Pulmonary artery endothelial cell (primary cell): ENCODE measurements at places on chromosomes 5 and 9.
A peak's percentile ranks its signal among the peaks of the same experiment; 100 is the strongest.

DNA sequence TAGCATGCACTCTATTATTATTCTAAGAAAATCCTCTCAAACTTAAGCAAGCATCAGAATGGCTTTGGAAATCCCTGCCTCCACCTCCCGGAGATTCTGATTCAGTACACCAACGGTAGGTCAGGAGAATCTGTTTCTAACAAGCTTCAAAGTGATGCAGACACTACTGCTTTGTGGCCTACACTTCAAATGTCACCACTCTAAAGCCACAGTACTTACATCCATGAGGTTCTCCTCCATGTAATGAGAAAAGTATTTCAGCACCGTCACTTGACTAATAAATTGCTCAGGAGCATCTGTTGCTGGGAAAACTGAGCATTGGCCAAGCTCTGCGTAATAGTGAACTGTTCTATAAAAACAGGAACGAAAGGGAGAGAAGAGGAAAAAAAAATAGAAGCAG is 4.8 kb downstream of the PLK2 start:
- no peak for DNase-seq

DNA sequence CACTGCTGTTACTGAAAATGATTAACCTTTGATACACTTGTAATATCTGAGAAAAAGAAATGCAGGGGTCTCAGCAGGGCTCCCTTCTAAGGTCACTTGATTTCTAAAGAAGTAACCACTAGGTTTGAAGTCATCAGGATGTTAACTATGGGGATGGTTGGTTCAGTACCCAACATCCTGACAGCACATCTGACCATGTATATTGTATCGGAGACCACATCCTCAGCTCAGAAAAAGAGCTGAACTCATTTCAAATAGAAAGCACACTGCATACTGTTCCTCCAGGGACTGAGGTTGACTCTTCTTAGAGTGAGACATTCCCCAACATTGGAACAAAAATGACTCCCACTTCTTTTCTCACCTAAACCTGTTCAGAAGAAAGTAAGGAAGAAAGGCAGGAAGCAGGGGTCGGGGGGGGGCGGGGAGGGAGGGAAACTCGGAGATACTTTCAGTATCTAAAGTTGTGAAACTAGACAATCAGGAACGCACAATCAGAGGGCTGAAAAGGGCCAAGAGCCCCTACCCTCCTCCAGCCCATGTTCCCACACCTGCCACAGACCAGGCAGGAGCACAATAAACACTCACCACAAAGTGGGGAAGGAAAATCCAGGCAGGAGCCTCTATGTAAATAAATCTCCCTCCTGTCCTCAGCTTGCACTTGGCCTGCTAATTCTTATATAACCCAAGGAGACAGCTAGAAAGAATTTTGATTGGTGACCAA is 730 bp upstream of the GZMA start:
- DNase-seq, result no peak

GRCh38 chr5:37844009-37844408 is 4.2 kb upstream of the GDNF start:
- no peak for DNase-seq

DNA sequence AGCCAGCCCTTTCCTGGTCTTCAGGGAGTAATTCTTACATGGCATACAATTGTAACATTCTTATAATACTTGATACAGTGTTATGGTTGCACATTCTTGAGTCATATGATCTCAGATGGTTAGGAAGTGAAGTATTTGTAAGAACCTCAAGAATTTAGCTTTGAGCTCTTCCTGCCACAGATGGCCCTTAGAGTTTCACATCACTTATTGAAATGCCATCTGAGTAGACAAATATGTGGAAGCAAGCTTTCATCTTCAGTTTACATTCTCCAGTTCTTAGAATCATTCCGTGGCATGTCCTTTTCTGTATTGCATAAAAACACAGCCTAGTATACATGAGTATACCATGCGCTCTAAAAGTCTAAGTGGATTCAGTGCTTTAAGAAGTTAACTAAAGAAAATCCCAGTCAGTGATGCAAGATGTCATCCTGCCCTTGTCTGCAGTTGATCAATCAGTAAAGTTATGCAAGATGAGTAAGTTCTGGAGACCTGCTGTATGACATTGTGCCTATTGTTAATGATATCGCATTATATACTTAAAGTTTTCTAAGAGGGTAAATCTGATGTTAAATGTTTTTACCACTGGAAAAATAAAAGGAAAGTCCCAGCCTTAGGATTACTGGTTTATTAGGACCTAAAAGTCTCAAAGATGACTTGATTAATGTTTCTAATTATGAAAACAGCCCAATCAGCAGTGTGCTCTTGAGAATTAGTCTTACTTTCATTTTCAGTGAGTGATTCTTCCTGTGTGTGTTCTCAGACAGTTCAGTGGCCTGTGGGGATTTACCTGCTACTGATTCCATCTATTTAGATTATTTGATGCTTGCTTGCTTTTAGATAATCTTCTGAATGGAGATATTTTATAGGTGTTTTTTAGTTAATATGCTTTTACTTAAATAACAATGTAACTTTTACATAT is 29.4 kb downstream of the RHOBTB3 start:
- DNase-seq, result peak; percentile 68

DNA sequence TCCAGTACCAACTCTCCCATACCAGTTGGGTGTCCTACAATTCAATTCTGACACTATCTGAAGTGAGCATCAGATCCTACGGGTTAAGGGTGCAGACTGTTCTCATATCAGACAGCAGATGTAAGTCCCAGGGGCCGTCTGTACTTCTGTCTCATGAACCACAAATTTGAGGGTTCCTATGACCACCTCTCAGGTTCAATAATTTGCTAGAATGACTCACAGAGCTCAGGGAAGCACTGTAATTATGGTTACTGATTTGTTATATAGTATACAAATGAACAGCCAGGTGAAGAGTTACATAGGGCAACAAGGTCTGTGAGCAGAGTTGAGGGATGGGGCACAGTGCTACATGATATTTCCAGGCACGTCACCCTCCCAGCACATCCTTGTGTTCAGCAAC is 499.1 kb downstream of the DMAC1 start:
- no peak for DNase-seq

- DNase-seq, result no peak
Measured at GRCh38 chr5:98205691-98206461, 567.6 kb upstream of the RGMB start.

- DNase-seq, result no peak
Measured at GRCh38 chr9:68746525-68746924, 41.5 kb downstream of the PIP5K1B start.

- no peak for DNase-seq
Measured at GRCh38 chr5:54589786-54590185, 72.2 kb downstream of the SNX18 start.

DNA sequence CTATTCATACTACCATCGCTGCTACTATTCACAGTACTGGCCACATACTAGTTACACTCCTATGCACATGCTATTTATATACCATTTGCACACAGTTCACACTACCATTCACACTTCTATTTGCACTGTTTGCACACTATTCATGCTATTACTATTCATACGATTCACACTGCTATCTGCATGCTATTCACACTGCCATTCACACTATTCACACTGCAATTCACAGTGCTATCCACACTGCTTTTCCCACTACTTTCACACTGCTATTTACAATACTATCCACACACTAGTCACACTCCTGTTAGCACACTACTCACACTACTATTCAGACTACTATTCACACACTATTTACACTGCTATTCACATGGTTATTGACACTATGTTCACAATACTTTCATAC is 39.4 kb upstream of the TCF7 start:
- no peak for DNase-seq

DNA sequence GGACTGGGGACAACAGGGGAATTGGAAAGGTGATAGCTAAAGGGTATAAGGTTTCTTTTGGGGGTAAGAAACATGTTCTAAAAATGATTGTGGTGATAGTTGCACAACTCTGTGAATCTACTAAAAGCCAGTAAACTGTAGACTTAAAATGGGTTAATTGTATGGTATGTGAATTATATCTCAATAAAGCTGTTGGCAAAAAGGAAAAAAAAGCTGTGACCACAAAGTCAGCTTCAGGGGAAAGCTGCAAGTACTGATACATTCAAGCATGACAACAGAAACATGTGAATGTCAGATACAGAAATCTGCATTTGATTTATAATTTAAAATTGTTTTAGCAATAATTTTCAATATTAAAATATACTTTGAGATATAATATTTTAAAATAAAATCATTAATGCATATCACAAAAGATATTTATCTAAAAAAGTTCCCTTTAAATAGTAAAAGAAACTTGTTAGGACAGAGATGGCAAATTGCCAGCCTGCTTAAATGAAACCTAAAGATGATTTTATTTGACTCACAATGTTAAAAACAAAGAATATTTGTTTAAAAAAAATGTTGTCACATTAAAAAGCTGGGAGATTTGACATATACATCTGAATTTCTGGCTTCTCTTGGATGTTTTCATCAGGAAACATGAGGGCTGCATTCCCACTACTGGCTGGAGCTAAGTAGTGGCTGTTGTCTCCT is 66.0 kb downstream of the TBCA start:
- no peak for DNase-seq

DNA sequence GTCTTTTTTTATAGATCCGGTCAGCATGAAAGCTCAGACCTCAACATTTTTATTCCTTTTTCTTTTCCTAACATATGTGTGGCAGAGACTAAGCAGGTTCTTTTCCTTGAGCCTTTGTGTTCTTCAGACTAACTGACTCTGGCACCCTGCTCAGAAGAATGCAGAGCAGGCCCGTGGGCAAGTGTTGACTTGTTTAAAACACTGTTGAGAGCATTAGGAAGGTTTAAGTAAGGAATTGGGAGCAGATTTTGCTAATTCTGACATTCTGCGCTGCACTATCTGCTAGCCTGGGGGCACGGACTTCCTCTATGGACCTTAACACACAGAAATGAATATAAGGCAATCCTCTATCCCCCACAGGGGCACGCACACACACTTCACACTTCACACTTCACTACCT is 182.5 kb upstream of the PIK3R1 start:
- no peak for DNase-seq

GRCh38 chr5:56269216-56269927 is 36.2 kb upstream of the ANKRD55 start:
- no peak for DNase-seq

DNA sequence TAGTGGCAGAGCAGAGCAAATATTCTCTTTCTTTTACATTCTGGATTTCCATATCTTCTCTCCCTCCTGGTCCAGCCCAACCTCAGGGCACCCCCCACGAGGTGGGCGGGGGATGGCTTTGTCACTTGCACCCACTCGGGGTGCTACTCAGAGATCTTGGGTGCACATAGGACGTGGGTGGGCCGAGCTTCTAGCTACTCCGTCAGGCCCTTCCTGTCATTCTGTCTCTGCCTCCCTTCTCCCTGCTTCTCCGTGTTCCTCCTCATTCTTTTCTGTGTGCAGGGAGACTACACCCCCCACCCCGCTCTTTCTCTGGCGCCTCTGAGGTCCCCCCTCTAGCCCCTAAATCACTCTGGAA is 19.5 kb downstream of the PCDHGC5 start:
- no peak for DNase-seq

DNA sequence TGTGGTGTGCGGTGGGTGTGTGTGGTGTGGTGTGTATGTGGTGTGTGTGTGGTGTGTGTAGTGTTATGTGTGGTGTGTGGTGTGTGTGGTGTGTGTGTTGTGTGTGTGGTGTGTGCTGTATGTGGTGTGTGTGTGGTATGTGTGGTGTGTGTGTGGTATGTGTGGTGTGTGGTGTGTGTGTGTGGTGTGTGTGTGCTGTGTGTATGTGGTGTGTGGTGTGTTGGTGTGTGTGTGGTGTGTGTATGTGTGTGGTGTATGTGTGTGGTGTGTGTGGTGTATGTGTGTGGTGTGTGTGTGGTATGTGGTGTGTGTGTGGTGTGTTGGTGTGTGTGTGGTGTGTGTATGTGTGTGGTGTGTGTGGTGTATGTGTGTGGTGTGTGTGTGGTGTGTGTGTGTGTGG is 144.3 kb downstream of the HSD17B3 start:
- DNase-seq, result no peak

GRCh38 chr5:67879620-67880510 is 335.7 kb upstream of the PIK3R1 start:
- no peak for DNase-seq

DNA sequence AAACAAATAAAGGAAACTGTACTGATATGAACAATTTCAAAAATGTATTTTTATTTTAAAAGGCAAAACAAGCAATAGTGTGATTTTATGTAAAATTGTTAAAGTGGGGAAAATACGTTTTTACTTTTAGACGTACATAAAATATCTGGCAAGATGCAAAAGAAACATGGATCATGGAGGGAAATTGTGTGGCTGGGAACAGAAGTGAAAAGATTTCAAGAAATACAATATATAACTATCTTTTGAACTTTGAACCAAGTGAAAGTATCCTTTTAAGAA is 1.5 kb upstream of the ZNF367 start:
- no peak for DNase-seq

- DNase-seq, result no peak
Measured at GRCh38 chr5:96220610-96221390, 212.2 kb downstream of the PCSK1 start.

DNA sequence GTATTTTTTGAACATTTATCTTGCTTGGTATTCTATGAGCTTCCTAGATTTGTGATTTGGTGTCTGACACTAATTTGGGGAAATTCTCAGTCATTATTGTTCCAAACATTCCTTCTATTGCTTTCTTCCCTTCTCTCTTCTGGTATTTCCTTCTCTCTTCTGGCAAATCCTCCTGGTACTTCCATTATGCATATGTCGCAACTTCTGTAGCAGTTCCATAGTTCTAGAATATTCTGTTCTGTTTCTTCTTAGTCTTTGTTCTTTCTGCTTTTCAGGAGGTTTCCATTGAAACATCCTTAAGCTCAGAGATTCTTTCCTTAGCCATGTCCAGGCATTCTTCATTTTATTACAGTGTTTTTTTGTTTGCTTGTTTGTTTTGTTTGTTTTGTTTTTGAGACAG is 155.2 kb upstream of the PIK3R1 start:
- DNase-seq, result no peak

DNA sequence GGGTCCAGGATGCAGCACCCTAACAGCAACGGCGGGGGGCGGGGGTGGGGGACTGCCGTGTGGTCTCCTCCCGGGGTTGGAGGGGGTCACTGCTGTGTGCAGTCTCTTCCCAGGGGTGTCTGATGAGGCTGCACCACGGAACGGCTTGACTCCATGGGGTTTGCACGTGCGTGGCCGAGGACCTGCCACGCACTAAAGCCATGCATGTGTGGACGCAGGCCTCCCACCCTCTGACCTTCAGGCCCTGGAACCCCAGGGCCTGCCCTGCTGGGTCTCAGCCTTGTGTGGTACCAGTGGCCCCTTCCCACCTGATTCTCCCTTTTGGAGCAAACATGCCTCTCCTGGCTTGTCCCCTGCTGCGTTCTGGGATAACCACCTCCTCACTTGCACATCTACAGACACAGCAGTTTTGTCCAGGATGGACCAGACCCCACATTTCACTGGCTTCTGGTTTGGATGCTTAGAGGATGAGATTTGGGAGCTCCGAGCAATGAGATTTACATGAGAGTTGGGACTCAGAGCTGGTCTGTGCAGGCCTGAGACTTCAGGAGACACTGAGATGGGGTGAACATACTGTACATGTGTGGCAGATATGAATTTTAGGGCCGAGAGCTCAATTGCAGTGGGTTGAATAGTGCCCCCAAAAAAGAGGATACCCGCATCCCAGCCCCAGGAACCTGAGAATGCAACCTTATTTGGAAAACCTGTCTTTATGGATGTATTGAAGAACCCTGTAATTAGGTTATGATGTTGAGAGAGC is 45.8 kb downstream of the SLC12A7 start:
- no peak for DNase-seq
